A549 treated with RU486 at 1 μM for 4 hours (cell line): ENCODE measurements at places on chromosomes 4 and X. TPM values are rescaled to one million over a fixed set of nuclear protein-coding genes. Genes with fewer than 3 reads are reported as not detected.

Gene TMEM164
- total RNA-seq = 38.5 to 48.9 TPM (median 47.5 TPM) in 5 replicates

Gene CFAP99
- 0.07 to 0.22 TPM (median 0.15 TPM) in 4 of 5 replicates, not detected in the other for total RNA-seq

Gene PNMA6A
- 3.2 to 5.5 TPM (median 5.1 TPM) in 5 replicates for total RNA-seq

Gene OPRPN
- total RNA-seq = not detected in 5 replicates

Gene SGMS2
- total RNA-seq = 10.4 to 22.8 TPM (median 21.6 TPM) in 5 replicates

Gene ZFP92
- total RNA-seq = 0.31 to 0.62 TPM (median 0.50 TPM) in 5 replicates

Gene EMCN
- total RNA-seq = not detected in 5 replicates

Gene ZNF518B
- 1.5 to 3.9 TPM (median 3.5 TPM) in 5 replicates for total RNA-seq
